ENCODE measurements at places on chromosomes 3 and 15. TPM values are rescaled to one million over a fixed set of nuclear protein-coding genes. Genes with fewer than 3 reads are reported as not detected.

IL16 gene
- 39.3 TPM for total RNA-seq

USP50 gene
- not detected for total RNA-seq

OR5K2 gene
- not detected for total RNA-seq

SLC25A36 gene
- total RNA-seq, result 83.4 TPM

CDCP1 gene
- 19.1 TPM for total RNA-seq

EIF1B gene
- total RNA-seq, result 54.4 TPM

CLRN1 gene
- total RNA-seq, result not detected

ARL6 gene
- 10.1 TPM for total RNA-seq

SGO1 gene
- total RNA-seq, result not detected

ARNT2 gene
- 12.9 TPM for total RNA-seq

Data from upper lobe of right lung (tissue), 1 donor.